ENCODE measurements at places on chromosomes 11 and 22.
A peak's percentile ranks its signal among the peaks of the same experiment; 100 is the strongest.

DNA sequence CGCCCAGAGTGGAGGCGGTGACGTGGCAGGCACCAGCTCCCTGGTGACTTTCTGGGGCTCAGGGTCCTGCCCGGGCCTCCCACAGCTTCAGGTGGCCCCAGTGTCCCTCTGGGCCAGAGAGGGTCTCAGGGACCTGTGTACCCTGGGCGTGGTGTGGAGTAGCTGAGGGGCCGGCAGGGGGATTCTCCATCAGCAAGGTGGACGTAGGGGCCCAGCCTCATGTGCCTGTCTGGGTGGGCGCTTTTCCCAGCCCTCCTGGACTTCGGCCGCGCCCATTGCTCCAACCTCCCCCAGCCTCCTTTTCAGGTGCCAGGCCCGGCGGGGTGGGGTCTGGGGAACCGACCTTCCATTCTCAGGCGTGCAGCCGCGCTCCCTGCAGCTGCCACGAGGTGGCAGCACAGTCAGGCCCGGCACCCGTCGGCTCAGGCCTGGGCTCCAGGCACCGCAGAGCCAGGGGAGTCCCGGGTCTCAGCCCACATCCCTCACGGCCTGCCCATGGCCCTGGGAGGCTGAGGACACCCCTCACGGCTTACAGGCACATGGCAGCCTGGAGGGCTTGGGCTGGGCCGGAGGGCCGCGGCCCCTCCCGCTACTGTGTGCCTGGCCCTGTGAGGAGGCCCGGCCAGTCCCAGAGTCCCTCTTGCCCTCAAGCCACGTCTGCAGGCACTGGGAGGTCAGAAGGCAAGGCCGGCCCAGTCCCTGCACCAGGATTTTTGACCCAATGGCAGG lies 19.9 kb upstream of the MUC5B start:
- peak; percentile 40 for DNase-seq

GRCh38 chr11:133239575-133239974 lies 292.7 kb downstream of the OPCML start:
- DNase-seq = no peak

GRCh38 chr11:102617466-102618008 lies 7.6 kb downstream of the MMP20 start:
- DNase-seq = no peak

- no peak for DNase-seq
These were observed 82.9 kb upstream of the THY1 start for GRCh38 chr11:119505861-119506260.

GRCh38 chr11:12865863-12866595 lies 143.1 kb upstream of the RASSF10 start:
- no peak for DNase-seq

GRCh38 chr11:6156628-6157359 lies 13.3 kb downstream of the OR52B2 start:
- DNase-seq = peak; percentile 9

DNA sequence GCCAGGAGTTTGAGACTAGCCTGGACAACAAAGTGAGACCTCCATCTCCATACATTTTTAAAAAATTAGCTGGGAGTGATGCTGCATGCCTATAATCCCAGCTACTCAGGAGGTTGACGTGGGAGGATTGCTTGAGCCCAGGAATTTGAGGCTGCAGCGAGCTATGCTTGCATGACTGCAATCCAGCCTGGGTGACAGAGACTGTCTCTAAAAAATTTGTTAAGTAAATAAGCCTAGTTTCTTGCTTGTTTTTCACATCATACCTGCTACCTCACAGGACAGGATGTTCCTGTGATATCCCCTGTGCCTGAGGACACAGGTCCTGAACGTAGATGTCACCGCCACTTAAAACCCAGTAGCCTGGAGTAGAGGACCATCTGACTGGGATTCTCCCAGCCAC lies 348.6 kb downstream of the MN1 start:
- peak; percentile 71 for DNase-seq

DNA sequence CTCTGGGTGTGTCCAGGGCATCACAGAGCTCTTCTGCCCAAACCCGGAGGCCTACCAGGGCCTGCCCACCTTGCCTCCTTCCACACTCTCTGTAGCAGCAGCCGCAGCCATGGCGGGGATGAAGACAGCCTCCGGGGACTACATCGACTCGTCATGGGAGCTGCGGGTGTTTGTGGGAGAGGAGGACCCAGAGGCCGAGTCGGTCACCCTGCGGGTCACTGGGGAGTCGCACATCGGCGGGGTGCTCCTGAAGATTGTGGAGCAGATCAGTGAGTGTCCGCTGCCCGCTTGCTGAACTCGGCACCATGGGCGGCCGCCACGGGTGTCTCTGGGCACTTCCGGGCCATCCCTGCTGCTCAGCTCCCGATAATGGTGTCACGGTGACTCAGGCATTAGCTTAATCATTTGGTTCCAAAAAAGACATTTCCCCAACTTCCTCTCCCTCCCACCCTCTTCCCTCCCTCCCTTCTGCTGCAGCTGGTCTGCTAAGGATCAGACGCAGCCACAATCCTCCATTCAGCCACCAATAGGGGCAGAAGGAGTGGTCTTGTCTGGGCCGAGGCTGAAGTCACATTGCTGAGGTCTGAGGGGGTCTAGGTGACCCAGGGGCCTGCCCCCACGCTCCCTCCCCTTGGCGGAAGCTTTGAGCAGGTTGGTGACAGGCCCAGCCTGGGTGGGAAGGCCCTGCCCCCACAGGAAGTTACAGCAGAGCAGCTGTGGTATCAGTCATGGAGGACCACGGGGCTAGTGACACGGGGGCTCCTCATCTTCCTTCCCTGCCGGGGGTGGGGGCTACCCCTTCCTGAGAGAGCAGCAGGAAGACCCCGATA lies 950 bp downstream of the FERMT3 start:
- peak; percentile 87 for DNase-seq

GRCh38 chr11:34637303-34637702 lies 16.4 kb downstream of the EHF start:
- DNase-seq = no peak

DNA sequence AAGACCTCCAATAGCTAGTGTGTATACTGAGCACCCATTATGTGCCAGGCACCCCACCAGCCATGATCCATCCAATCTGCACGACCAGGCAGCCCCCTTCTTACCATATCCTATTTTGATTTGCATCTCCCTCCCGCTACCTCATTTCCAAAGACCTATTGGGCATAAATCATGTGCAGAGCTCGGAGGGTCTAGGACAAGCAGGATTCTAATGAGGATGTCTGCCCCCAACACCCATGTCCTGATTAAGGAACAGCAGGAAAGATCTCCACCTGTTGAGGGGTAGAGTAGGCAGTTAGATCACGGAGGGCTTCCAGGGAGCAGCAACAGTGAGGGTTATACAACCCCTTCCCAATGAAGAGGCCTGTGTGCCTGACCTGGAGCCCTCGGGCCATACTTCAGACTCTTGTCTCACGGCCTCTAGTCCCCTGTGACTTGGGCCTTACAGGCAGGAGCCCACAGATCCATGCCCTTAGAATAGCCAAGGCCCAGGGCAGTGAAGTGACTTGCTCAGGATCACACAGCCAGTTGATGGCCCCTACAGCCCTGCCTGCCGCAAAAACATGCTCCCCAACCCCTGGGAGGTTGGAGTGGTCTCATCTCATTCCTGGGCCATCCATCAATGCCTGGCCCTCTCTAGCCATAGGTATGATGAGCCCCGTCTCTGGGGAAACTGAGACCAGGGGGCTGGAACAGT lies 3.5 kb downstream of the RAB3IL1 start:
- no peak for DNase-seq

DNA sequence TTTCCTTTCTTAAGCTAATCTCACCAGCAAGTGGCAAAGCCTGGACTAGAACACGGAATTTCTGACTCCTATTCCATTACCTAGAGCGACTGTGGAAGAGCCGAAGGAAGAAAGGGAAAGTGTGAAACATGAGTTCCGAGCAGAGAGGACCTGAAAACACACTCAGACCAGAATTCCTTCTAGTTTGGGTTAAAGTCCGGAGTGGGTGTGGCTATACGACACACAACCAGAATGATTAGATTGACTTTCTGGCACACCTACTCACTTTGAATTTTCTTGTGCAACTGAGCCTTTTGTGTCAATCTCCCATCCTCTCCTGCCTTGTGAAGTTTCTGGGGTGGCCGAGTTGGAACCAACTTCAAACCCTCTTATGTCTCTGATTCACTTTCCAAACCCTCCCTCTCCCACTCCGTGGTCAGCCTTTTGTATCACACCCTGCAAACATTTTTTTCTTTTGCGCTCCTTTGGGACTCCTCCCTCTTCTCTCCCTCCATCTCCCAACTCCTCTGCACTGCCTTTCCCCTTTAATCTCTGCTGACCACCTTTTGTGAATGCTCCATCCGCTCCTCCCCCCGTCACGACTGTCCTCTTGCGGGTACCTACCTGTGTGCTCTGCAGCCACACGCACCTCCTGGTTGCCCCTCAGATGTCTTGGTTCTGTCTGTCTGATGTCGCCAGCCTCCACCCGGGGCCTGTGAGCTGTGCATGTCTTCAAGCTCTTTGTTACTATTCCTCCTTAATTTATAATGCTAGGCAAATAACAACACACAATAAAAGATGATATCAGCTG lies 86.3 kb upstream of the BLID start:
- DNase-seq = peak; percentile 86

DNA sequence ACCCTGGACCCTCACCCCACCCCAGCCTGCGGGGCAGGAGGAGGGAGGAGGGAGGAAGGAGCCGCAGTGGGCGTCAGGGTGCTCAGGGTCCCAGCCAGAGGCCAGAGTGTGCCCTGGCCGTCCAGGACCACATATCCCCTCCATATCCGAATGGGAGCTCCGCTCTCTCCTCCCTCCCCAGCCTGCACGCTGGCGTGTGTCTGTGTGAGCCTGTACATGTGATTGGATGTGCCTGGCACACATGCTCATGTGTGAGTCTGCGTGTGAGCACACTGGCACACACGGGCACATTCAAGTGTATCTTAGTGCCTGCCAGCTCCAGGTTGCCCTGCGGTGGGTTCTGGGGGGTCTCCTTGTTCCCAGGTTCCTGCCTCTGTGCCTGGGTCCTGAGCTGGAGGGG lies 8.1 kb downstream of the TSSC4 start:
- DNase-seq = no peak

- no peak for DNase-seq
These were observed 40.2 kb upstream of the FGF3 start for GRCh38 chr11:69859275-69859934.

- no peak for DNase-seq
These were observed 30.4 kb downstream of the TOLLIP start for GRCh38 chr11:1278766-1279673.

GRCh38 chr11:106520146-106520912 lies 442.9 kb downstream of the AASDHPPT start:
- DNase-seq = no peak

GRCh38 chr11:22752908-22753310 lies 76.7 kb downstream of the SVIP start:
- no peak for DNase-seq

DNA sequence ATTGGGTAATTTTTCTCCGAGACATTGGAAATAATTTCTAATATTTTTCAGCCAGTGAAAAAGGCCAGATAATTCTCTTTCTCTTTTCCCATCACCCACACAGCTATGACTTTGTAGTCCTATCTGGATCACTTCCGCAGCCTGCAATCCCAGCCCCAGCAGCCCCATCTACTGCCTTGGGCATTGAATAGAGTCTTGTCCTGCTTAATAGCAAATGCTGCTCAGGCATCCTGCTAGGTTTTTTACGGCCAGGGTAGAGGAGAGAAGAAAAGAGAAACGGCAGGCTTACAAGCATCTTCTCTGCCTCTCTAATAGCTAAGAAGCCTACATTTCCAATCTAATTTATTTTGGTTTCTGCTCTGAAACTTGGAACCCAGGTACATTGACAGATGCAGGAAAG lies 154.3 kb upstream of the B3GAT1 start:
- DNase-seq = no peak

- DNase-seq = no peak
These were observed 33.5 kb downstream of the ZNF143 start for GRCh38 chr11:9494316-9494715.

DNA sequence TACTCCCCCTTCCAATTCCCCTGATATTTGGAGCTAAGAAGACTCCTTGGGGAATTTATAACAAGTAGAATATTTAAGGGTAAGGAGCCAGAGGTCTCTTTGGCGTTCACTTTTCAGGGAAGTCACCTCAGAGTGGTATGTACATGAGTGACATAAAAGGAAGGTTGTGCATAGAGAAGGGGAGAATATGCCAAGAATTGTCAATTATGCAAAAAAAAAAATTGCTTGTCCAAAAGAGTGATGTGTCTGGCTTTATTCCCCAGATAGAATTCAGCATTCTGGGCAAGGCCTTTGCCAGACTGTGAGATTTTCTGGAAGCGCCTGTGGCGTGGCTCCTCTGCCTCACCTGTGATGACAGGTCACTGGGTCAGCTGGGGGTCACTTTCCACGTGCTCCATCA lies 170.2 kb downstream of the MIAT start:
- no peak for DNase-seq

- DNase-seq = no peak
These were observed 25.0 kb downstream of the SMIM38 start for GRCh38 chr11:69180726-69181125.

- no peak for DNase-seq
These were observed 22.6 kb upstream of the SERPIND1 start for GRCh38 chr22:20751185-20751851.

GRCh38 chr11:62001450-62002191 lies 34.2 kb upstream of the FTH1 start:
- no peak for DNase-seq

DNA sequence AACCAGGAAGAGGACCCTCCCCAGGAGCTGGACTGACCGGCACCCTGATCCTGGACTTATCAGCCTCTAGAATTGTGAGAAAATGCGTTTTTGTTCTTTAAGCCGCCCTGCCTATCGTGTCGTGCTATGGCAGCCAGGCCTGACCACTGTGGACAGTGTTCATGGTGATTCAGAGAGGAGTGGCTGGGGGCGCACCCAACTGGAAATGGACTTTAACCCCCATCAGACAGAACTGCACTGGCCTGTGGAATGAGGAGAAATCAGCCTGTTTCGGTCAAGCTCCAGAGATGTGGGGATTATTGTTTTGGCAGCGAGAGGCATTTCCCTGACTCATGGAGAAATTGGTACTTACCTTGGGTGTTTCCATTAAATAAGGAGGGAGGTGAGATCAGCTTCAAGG lies 1437.8 kb downstream of the BRD1 start:
- no peak for DNase-seq

DNA sequence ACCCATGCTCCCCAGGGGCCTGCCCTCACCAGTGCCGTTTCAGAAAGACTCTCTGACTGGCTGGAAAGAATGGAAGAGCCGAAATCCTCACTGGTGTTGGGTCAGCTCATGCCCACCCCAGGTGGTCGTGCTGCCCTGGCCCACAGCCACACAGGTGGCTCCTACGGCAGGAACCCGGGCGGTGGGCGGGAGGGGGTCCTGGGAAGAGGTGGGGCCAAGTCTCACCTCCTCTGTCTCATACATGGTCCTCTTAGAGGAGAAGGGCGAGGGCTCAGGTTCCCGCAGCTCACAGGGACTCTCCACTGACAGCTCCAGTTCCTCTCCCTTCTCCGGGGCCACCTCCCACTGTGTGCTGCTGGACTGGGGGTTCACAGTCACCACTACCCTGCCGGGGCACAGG lies 8.2 kb downstream of the ATG2A start:
- no peak for DNase-seq
